Chondrocyte (in vitro differentiated cells): ENCODE measurements at places on chromosomes 11 and 22. TPM values are rescaled to one million over a fixed set of nuclear protein-coding genes. Genes with fewer than 3 reads are reported as not detected.

DNA sequence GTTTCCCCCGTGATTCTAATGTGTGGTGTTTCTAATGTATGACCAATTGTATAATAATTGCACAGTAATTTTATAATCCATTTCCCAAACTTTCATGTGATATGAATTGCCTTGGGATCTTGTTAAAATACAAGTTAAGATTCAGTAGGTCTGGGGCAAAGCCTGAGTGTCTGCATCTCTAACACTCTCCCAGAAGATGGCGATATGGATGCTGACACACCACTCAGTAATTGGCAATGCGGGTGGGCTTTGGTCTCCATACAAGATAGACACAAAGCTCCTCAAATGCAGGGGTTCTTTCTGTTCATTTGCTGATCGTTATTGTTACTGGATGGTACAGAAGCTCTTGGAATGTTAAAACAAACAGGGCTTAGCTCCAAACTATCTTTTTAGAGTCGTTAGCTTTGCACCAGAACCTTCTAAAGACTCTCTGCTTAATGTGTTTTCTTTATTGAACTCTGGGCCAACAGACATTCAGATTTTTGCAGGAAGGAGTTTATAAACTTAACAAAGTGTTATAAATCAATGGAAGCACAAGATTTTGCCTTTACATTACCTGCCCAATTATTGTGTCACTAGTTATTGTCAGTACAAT is 45.4 kb upstream of the ANO3 start:
- peaks cover 10% of the 10 kb centered on the region for H3K4me1 ChIP-seq
- no peaks in the 10 kb centered on the region for H3K36me3 ChIP-seq

Gene CCDC73
- total RNA-seq, result not detected in 3 replicates

GRCh38 chr11:113349528-113349927 is 35.1 kb downstream of the TTC12 start:
- H3K4me1 ChIP-seq, result peaks cover 9% of the 10 kb centered on the region
- H3K4me3 ChIP-seq, result no peak overlapping the region
- H3K36me3 ChIP-seq, result peaks cover 14% of the 10 kb centered on the region
- DNase-seq, result no peak

DNA sequence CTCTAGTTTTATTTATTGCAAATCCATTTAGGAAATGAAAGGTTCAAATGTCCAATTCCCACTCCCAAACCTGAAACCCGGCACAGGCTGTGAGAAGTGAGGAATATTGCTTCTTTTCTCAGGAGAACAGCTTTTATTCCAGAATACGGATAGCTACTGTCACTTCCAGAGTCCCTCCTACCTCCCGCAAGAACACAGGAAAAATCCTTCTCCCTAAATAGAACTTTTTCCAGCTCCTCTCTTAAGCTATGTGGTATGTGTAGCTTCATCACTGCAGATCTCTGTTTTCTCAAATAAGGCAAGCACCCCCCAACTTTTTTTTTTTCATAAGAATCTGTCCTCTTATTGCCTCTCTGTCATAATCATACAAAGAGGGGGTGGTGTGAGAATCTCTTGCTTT is 126.8 kb downstream of the LARGE1 start:
- H3K4me1 ChIP-seq, result peaks cover 8% of the 10 kb centered on the region
- no peak for DNase-seq
- peaks cover 2% of the 10 kb centered on the region for H3K36me3 ChIP-seq
- peak overlapping the region; percentile 29 for H3K27ac ChIP-seq
- H3K4me3 ChIP-seq, result no peak overlapping the region
- H3K27me3 ChIP-seq, result no peaks in the 10 kb centered on the region

DNA sequence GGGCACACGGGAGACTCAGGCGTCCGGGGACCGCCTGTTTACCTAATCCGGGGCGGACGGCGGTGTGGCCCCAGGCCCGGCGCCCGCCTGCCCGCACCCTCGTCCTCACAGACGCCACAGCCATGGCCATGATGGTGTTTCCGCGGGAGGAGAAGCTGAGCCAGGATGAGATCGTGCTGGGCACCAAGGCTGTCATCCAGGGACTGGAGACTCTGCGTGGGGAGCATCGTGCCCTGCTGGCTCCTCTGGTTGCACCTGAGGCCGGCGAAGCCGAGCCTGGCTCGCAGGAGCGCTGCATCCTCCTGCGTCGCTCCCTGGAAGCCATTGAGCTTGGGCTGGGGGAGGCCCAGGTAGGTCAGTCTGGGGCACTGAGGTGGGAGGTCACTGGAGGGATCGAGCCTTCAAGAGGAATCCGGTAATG is 10.0 kb upstream of the RAB1B start:
- H3K4me1 ChIP-seq, result peaks cover 22% of the 10 kb centered on the region
- H3K27me3 ChIP-seq, result no peaks in the 10 kb centered on the region
- DNase-seq, result no peak
- peak overlapping the region; percentile 22 for H3K27ac ChIP-seq
- H3K36me3 ChIP-seq, result peaks cover 10% of the 10 kb centered on the region

Gene KCNC1
- total RNA-seq, result 0.07 to 0.20 TPM in 2 of 3 replicates, not detected in the other

- no peaks in the 10 kb centered on the region for H3K27me3 ChIP-seq
- H3K36me3 ChIP-seq, result no peaks in the 10 kb centered on the region
- no peak for DNase-seq
- H3K4me3 ChIP-seq, result no peak overlapping the region
- H3K4me1 ChIP-seq, result peaks cover 8% of the 10 kb centered on the region
- H3K27ac ChIP-seq, result no peak overlapping the region
Observed at GRCh38 chr11:66159324-66159984, 89.4 kb downstream of the PACS1 start.

DNA sequence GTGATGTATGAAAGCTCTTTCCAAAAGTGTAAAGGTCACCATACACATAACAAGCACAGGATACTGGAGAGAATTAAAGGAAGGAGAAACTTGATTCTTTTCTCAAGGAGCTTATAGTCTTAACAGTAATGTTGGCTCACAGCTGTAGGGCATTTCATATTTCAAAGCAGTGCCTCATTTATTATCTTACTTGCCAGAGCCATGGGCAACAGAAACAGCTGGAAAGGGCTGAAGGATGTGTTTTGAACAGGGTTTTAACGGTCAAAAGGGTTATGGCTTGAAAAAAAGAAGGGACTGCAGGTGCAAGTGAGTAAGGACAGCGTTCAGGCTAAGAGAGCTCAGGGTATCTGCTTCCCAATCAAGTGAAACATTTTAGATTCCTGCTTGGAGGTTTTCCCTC is 2.7 kb upstream of the GRAMD1B start:
- H3K27ac ChIP-seq, result no peak overlapping the region
- DNase-seq, result no peak
- H3K36me3 ChIP-seq, result no peaks in the 10 kb centered on the region
- H3K4me1 ChIP-seq, result peaks cover 6% of the 10 kb centered on the region

DNA sequence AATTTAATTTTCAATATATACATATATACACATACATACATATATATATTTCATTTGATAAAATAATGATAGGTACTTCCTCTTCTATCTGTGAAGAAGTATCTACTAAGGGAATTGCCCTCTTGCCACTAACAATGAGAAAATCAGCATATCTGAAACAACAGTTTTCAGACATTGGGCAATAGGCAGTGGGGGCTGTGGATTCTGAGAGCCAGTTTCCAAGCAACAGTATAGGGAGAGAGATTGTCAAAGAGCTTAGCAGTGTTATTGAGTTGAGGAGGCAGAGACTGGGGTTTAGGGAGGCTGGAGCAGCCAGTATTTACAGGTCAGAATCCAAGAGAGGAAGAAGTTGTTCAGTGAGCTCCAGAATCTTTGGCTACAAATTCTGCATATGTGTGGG is 119.3 kb downstream of the ARFGAP2 start:
- H3K27ac ChIP-seq, result no peak overlapping the region
- H3K27me3 ChIP-seq, result no peaks in the 10 kb centered on the region
- DNase-seq, result no peak
- H3K4me3 ChIP-seq, result no peak overlapping the region

Gene SAA1
- total RNA-seq, result not detected in 3 replicates

- H3K4me3 ChIP-seq, result no peak overlapping the region
- no peaks in the 10 kb centered on the region for H3K27me3 ChIP-seq
- DNase-seq, result no peak
- no peaks in the 10 kb centered on the region for H3K4me1 ChIP-seq
Observed at GRCh38 chr11:75013051-75013450, 24.3 kb downstream of the NEU3 start.

DNA sequence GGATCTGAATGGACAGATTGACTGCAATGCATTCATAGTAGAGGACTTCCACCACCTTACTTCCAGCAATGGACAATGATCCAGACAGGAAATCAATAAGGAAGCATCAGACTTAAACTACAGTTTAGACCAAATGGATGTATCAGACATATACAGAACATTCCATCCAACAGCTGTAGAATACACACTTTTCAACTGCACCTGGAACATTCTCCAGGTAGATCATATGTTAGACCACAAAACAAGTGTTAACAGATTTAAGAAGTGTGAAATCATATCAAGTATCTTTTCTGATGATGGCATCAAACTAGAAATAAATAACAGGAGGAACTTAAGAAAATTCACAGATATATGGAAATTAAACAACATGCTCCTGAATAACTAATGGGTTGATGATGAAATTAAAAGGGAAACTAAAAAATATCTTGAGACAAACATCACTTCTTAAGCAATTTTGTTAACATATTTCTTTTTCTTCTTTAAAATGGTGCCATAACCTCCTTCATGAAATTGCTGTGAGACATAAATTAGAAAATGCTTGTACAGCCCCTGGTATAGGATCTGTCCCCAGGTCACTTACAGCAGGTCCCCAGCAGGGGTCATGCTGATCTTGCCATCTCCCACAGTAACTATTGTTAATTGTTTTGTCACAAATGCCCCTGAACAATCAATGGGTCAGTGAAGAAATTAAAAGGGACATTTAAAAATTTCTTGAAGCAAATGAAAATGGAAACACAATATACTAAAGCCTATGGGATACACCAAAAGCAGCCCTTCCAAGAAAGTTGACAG is 100.0 kb upstream of the OR4B1 start:
- H3K27ac ChIP-seq, result no peak overlapping the region
- H3K4me3 ChIP-seq, result no peak overlapping the region
- no peaks in the 10 kb centered on the region for H3K27me3 ChIP-seq
- H3K4me1 ChIP-seq, result no peaks in the 10 kb centered on the region
- H3K36me3 ChIP-seq, result peaks cover 15% of the 10 kb centered on the region

DNA sequence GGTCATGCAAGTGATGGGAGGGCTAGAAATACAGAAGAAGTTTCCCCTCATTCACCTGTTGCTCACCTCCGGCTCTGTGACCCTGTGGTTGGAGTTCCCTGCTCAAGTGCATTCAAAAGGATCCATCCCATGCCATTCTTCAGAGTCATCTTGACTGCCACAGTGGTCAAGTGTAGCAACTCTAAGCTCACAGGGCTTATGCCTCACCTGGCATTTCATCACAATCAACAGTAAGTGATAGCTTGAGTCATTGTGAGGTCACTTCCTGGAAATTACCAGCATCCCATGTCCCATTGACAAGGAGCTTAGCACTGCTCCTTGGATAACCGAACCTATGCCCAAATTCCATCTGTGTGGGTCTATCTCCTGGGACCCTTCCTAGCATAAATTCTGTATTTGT is 55.6 kb downstream of the OR4C45 start:
- H3K27ac ChIP-seq, result no peak overlapping the region
- no peaks in the 10 kb centered on the region for H3K4me1 ChIP-seq
- no peaks in the 10 kb centered on the region for H3K36me3 ChIP-seq
- DNase-seq, result no peak

Gene KLHL35
- total RNA-seq, result 6.3 to 12.5 TPM (median 10.1 TPM) in 3 replicates

DNA sequence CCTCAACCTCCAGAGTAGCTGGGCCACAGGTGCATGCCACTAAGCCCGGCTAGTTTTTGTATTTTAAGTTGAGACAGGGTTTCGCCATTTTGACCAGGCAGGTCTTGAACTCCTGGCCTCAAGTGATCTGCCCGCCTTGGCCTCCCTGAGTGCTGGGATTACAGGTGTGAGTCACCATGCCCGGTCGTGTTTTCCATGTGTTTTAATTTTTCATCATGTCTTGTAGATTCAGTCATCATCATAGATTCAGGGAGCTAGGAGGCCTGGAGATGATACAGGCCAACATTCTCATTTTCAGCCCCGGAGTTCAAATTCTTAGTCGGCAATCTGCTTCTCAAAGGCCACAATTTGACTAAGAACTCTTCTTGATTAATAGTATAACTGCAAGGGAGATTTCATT is 73.5 kb upstream of the GRAMD1B start:
- no peak overlapping the region for H3K4me3 ChIP-seq
- peaks cover 9% of the 10 kb centered on the region for H3K4me1 ChIP-seq
- H3K36me3 ChIP-seq, result no peaks in the 10 kb centered on the region
- H3K27ac ChIP-seq, result no peak overlapping the region
- peaks cover 59% of the 10 kb centered on the region for H3K27me3 ChIP-seq

GRCh38 chr11:47329431-47329986 is 23.0 kb downstream of the MYBPC3 start:
- H3K4me1 ChIP-seq, result peaks cover 7% of the 10 kb centered on the region
- H3K27me3 ChIP-seq, result no peaks in the 10 kb centered on the region
- peaks cover 17% of the 10 kb centered on the region for H3K36me3 ChIP-seq
- DNase-seq, result no peak
- no peak overlapping the region for H3K4me3 ChIP-seq
- peak overlapping the region; percentile 12 for H3K27ac ChIP-seq

GRCh38 chr11:34585735-34586487 is 35.0 kb upstream of the EHF start:
- no peaks in the 10 kb centered on the region for H3K36me3 ChIP-seq
- no peak for DNase-seq
- peak overlapping the region; percentile 48 for H3K4me3 ChIP-seq

DNA sequence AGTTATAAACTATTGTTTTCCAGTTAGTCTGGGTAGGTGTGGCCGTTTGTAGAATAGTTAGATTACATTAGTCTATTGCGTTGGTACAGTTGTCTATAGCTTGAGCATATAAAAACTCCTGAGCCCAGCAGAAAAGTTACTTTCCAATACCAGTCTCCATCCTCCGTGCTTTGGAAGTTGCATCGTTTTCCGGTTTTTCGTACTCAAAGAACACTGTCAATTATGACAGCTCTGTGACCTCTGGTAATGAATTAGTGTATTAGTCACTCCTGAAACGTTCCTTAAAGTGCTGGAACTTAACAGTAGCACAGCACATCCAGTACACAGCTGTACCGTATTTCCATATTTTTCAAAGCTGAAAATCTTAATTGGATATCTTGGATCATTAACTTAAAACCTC is 808 bp upstream of the MSANTD2 start:
- H3K36me3 ChIP-seq, result no peaks in the 10 kb centered on the region
- H3K27ac ChIP-seq, result peak overlapping the region; percentile 96
- H3K4me3 ChIP-seq, result peak overlapping the region; percentile 89
- DNase-seq, result no peak
- no peaks in the 10 kb centered on the region for H3K27me3 ChIP-seq
- H3K4me1 ChIP-seq, result peaks cover 33% of the 10 kb centered on the region

- H3K4me3 ChIP-seq, result no peak overlapping the region
- peaks cover 42% of the 10 kb centered on the region for H3K4me1 ChIP-seq
- H3K27ac ChIP-seq, result peak overlapping the region; percentile 91
- H3K36me3 ChIP-seq, result no peaks in the 10 kb centered on the region
- H3K27me3 ChIP-seq, result no peaks in the 10 kb centered on the region
Observed at GRCh38 chr11:130785380-130786116, 130.7 kb downstream of the SNX19 start.

Gene OR8G1
- not detected in 3 replicates for total RNA-seq

Gene CCDC15
- 0.90 to 3.6 TPM (median 1.2 TPM) in 3 replicates for total RNA-seq

Gene ARHGAP20
- total RNA-seq, result 0.62 to 1.2 TPM (median 0.62 TPM) in 3 replicates

Gene MMP8
- total RNA-seq, result not detected in 3 replicates

Gene FGF3
- not detected in 3 replicates for total RNA-seq
